ENCODE measurements at places on chromosomes 7 and 10.

DNA sequence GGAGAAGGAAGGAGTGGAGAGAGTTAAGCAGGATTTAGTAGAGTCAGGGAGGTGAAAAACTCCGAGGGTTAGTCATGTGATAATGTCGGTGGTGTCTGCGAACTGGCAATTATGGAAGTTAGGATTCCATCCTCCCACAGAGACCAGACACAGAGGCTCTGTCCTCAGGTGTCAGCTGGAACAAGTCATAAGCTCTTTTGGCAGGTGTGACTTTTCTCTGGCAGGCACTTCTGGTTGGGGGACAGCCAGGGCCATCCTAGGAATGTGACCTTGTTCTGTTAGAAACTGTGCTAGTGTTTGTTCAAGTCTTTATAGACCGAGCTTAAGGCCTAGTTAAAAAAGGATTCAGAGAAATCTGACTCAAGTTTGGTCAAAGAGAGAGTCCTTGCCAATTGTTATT is 371.0 kb downstream of the DPP6 start:
- no peak for DNase-seq

DNA sequence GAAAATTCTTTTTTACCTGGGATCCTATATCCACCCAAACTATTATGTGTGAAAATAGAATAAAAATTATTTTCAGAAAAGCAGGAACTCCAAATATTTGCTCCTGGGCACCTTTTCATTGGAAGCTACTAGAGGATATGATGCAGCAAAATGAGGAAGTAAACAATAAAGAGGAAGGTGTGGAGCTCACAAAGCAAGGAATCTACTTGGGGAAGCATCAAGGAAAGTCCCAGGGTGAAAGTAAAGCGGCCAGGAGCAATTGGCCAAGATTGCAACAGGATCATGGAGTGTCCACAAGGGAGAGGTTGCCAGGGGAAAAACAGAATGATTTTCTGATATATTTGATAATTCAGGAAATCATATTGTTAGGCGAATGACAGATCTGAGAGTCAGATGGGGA is 80.8 kb downstream of the CARD11 start:
- DNase-seq, result no peak

DNA sequence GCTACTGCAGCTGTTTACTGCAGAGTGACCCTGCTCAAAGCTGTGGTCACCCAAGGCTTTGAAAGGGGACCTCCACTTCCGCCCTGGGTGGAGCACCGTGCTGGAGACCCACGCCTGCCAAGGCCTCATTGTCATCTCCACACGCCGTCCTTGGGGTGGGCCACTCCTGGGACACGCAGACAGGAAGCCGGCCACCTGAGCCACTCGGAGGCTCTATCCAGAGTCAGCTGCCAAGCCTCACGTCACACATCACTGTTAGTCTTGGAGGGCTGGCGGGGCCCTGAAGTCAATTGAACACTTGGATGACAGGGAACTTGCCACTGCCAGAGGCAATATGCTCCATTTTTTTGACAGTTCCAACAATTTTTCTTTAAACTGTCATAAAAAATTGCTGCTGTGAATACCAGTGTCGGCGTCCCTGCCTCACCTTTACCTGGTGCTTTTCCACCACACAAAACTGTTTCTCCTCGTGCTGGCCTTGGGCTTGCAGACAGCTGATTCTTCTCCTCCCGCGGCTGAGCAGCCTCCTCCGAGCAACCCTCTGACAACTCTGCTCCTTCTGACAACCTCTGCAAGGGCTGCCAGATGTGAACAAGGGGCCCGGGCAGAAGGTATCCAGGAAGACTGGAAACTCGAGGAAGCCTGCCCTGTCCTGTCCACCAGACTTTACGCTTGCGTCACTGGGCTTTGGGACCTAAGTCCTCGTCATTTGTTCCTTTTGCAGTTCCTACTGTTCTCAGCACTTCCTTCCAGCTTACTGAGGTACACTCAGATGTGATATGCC is 81.9 kb downstream of the EGFR start:
- no peak for DNase-seq

DNA sequence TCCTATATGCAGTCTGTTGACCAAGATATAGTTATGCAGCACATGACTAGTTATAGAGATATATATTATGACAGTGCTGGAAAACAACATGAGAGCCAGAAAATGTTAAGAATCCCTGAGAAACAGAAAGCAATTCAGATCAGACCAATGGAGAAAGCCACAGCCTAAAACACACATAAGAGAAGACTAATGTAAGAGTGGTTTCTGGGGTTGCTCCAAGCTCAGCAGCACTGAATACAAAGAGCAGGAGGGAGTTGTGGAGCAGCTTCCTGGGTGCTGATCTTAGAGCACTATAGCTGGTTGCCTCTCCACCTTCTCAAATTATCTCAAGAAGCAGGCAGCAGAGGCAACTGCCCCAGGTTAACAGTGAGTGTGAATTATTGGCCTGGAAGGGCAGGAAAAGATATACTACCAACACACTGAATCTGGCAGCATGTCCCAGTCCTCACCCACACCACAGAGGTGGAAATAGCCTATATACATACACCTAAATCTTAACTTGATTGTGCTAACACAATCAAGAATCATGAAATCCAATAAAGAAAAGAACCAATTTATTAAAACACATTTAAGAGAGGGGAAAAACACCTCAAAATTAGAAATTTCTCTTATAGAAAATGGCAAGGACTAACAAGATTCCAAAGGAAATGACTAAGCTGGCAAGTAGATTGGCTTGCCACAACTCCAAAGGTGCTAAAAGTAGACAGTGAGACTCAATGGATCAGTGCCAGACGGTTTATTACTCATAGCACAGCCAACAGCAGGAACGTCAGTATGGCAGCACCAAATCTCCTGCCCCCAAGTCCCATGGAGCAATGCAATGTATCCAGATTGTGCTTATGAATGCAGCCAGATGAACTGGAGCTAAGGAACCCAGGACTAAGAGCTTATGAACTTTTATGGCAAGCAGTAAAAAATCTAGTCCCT is 5.1 kb downstream of the PTTG1IP2 start:
- no peak for DNase-seq

- DNase-seq, result no peak
Observed at GRCh38 chr7:93046641-93047040, 71.1 kb downstream of the SAMD9 start.
